Astrocyte (in vitro differentiated cells and primary cell): ENCODE measurements at places on chromosomes 7 and 10.

DNA sequence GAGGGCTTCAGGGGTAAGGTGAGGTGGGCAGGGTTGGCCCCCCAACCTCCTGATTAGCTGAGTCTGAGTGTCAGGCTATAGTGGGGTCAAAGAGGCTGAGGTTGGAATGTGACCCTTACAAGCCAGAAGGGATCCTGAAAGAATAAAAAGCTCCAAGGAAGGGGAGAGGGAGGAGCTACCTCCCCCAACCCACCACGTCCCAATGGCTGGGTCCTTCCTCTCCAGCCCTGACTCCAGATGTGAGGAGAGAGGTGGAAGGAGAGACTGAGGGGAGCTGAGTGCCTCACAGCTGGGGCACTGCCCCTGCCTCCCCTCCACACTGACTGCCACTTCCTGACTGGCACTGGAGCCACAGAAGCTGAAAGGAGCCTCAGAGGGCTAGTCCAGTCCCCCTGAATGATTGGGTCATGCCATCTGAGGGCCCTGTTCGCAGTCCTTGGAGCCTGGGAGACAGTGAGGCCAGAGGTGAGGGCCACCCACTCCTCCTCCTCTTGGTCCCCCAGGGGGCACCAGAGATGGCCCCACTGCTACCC is 20.6 kb downstream of the IMPDH1 start:
- no peak for DNase-seq

GRCh38 chr10:102988404-102989314 is 70.6 kb downstream of the CNNM2 start:
- DNase-seq: peak; percentile 22

- DNase-seq: no peak
Observed at GRCh38 chr10:43960981-43961380, 312.3 kb upstream of the ZNF32 start.

GRCh38 chr10:9634466-9634865 is 1383.2 kb upstream of the CELF2 start:
- DNase-seq: peak; percentile 80

GRCh38 chr7:41942468-41943093 is 239.7 kb upstream of the INHBA start:
- no peak for DNase-seq

- DNase-seq: peak; percentile 10
Observed at GRCh38 chr10:31467791-31468535, 148.9 kb downstream of the ZEB1 start.

DNA sequence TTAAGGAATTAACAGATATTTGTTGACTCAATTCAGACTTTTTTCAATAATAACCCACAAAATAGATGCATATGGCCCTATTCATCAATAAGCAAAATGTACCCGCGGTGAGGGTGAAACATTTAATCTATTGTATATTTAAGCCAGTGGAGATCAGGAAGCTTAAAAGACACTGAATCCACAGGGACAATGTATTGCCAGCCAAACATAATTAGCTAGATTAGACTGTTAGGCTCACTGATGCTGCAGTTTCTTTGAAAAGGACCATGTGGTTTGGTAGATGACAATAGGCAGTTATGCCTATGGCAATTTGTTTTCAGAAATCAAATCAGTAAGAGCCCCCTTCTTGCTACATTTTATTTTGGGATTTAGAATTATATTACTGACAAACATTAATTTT is 87.3 kb upstream of the PLXDC2 start:
- DNase-seq: no peak

GRCh38 chr7:47551668-47552440 is 30.1 kb downstream of the TNS3 start:
- DNase-seq: no peak

- peak; percentile 25 for DNase-seq
Observed at GRCh38 chr7:128909625-128910568, 612 bp downstream of the KCP start.

GRCh38 chr7:157690058-157690832 is 353.4 kb downstream of the DNAJB6 start:
- peak; percentile 54 for DNase-seq

DNA sequence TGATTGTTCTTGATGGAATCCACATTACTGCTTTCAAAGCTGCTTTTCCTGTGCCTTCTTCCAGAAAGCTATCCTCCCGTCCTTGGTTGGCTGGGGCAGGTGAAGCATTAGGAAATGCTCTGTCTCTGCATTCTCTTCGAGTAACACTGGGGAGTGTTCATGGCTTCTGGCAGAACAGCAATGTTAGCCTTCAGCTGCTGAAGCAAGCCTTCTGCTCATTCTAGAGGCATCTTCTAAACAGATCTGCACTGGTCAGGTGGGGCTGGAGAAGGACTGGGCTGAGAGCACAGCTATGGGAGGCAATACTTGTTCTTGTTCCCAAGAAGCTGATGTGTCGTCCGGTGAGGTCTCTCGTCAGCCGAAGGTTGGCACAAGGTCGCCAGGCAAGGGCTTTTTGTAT is 80.6 kb downstream of the MGMT start:
- no peak for DNase-seq

- DNase-seq: no peak
Observed at GRCh38 chr7:137791930-137792329, 54.8 kb downstream of the DGKI start.

GRCh38 chr7:2354186-2354938 is at the start of gene EIF3B:
EIF3B (plus strand) TSS chr7:2354827; CDS start chr7:2354922, 95 bp downstream.
- DNase-seq: peak; percentile 91

GRCh38 chr10:689452-690371 is at the start of gene DIP2C:
DIP2C (minus strand) TSS chr10:689668; CDS start chr10:689578, 90 bp downstream.
- DNase-seq: peak; percentile 66

- DNase-seq: peak; percentile 27
Observed at GRCh38 chr7:67462781-67463191, 466.2 kb downstream of the TYW1 start.

- DNase-seq: no peak
Observed at GRCh38 chr10:110778211-110778610, 93.5 kb upstream of the PDCD4 start.

GRCh38 chr10:79413196-79413595 is 32.2 kb downstream of the ZCCHC24 start:
- no peak for DNase-seq

GRCh38 chr10:29861811-29862505 is 197.4 kb downstream of the JCAD start:
- peak; percentile 90 for DNase-seq

DNA sequence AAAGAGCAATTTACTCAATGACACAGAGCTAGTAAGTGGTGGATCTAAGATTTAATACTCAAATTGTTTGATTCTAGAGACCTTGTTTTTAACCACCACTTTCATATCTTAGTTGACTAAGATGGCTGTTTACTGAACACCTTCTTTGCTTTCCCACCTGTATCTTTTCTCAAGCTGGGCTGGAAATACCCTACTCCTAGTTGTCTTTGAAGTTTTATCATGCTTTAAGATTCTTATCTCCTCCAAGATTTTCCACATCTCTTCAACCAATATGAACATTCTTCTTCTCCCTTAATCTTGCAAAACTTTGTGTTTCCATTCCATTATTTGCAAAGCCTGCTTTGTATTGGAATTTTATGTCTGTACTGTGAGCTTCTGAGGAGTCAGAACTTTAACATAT is 157.9 kb downstream of the NXPH1 start:
- DNase-seq: no peak

DNA sequence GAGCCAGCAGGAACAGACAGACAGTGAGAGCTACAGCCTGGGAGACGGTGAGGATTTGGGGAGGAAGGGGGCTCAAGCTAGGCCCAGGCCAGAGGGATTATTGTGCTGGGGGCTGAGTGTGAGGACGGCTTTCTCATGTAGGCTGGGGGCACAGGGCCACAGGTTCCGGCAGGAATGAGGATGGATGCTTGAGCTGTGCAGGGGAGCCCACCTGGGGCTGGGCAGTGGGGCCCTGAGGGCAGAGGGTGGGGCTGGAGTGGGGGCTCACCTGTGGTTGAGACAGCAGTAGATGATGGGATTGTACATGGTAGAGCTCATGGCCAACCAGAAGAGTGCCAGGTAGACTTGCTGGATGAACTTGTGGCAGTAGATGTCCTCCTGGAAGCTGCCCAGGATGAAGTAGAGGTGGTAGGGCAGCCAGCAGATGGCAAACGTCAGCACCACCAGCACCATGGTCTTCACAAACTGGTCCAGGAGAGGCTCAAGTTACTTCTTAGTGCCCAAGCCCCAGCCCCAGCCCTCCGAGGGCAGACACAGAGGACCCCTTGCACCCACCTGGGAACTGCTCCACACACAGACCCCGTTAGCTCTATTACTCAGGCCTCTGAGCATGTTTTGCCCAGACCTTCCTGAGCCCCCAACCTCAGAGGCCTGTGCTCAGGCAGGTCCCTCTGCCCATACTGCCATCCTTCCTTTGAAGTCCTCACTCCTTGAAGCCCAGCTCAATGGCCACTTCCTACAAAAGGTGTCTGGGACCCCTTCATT is 9.7 kb downstream of the TACR2 start:
- no peak for DNase-seq

DNA sequence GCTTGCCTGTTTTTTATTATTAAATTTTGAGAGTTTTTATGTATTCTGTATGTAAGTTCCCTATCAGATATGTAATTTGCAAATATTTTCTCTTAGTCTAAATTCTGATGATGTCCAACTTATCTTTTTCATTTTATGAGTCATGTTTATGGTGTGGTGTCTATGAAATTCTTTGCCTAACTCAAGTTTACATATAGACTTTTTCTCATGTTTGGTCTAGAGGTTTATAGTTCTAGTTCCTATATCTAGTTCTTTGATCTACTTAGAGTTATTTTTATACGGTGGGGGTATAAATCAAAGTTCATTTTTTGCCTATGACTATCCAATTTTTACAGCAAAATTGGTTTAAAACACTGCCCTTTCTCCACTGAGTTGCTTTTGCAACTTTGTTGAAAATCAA is 26.3 kb upstream of the CCDC7 start:
- no peak for DNase-seq

DNA sequence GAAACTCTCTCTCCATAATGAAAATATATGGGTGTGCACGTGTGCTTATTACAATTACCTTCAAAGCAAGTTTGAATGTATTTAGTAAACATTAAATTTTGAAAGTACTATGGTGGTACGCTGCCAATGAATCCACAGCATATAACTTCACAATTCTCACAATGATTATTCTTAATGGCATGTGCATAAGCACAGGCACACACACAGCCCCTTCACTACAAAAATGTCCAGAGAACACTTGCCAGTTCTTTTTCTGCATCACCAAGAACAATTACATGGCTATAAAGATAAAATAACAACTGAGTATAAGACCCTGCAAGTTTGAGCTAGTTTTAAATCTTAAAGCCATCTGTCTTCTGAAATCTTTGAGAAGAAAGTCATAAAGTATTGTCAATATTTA is 22.2 kb downstream of the SGCE start:
- DNase-seq: no peak

GRCh38 chr7:112908086-112908485 is 117.9 kb upstream of the TMEM168 start:
- no peak for DNase-seq

DNA sequence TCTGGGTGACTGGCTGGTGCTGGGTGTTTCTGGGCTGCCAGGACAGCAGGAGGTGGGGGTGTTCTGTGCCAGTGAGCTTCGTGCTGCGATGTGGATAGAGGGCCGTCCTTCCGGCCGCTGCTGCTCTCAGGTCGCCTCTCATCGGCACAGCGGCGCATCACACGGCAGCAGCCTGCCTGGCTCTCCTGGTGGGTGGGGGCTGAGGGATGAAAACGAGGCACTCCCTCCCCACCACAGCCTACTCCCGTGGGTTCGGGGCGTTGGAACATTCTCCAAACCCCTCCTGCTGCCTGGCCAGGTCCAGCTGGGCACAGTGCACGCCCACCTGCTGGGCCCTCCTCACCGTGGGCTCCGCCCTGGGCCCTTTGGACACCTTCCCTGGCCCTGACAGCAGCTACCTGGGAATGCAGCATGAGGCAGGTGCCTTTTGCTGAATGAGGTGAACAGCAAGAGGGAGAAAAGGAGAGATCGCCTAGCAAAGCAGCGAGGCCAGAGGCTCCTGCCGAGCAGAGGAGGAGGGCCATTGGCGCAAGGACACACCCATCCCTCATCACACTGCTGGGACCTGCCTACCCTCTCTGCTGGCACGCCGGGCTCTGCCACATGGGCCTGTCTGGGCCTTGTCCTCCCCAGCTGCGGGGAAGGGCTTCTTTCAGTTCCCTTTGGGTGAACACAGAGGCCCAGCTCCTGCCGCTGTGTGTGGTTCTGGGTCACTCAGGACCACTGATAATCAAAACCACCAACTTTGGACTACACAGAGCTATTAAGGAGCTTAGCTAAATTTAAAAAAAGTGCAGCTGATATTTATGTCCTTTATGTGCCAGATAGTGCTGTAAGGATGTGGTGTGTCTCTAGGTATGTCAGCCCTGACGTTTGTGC is 33.4 kb downstream of the INPP5A start:
- DNase-seq: no peak

DNA sequence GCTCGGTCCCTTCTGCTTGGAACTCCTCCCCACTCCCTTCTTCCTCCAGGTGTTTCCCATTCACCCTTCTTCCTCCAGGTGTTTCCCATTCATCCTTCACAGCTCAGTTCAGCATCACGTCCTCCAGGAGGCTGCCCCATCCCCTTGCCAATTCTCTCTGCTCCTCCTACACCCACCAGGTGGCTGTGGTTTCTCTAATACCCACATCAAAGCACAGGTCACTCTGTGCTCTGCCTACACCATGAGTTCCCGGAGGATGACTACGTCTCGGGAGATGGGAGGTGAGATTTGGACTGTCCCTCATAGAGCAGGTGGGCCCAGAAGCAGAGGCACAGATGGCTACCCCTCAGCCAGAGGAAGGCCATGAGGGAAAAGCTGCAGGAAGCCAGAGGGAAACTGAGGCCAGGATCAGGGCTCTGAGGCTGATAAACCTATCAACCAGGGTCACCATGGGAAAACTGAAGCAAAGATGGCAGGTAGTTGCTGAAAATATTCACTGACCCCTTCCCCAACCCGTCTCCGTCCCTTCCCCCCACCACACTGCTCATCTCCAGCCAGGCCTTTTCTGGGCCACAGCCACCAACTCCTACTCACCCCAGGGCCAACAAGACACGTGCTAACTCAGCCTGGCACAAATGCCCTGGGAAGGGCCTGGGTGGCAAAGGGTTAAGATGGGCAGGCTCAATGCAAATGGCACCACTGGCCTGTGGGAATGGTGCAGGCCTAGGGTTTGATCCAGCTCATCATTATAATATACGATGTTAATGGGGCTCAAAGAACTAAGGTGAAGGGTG is 56.6 kb upstream of the CPXM2 start:
- DNase-seq: no peak

- no peak for DNase-seq
Observed at GRCh38 chr10:76618641-76619040, 1019.0 kb downstream of the KCNMA1 start.

DNA sequence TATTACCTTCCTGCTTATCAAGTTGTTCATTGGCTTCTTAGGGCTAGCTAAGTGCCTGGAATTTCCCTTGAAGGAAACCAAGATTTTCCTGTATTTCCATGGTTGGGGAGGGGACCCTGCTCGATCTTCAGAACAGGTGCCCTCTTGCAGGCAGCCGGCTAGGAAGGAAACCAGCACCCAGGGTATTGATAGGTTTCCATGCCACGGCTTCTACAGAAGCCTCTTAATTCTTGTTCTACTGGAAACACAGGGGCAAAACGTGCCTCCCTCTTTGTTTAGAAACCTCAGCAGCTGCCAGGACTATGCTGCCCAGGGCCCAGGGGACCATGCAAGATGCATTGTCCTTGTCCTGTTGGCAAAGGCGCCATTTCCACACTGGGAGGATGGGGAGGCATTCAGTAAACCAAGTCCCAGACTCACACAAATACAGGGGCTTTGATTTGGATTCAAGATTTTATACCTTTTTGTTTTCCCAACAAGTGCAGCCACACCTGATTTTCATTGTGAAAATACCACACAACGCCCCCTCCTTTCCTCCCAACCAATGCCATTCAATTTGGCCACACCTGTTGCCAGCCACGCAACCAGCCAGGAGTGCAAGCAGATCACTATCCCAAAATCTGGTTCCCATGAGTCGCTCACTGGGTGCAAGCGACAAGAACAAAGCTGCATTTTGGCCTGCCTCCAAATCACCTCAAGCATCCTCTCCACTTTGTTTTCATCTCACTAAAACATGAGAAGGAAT is 29.6 kb downstream of the C10orf71 start:
- DNase-seq: no peak
